NCI-H1105 treated with DMSO at 0.1 percent for 48 hours (cell line): ENCODE measurements at places on chromosomes 4 and X.

- DNase-seq, result no peak
Measured at GRCh38 chr4:65865489-65865888, 195.2 kb upstream of the EPHA5 start.

GRCh38 chr4:151166636-151167035 is 67.2 kb downstream of the RPS3A start:
- DNase-seq, result no peak

DNA sequence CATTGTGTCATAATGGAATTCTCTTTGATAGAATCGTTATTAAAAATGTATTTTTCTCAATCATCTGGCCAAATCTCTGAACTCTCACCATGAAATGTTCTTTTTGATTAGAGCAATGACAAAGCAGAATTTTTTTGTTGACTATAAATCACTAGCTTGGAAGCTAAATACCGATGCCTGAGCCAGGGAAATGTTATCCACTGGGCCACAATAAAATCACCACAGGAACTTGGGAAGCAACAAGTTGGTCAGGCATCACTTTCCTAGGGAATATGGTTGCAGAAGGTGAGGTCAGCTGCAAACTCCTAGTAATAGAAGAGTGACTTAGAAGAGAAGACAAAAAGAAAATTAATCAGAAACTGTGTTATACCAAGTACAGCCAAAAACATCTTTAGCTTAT is 60.6 kb upstream of the CFAP47 start:
- no peak for DNase-seq

- no peak for DNase-seq
Measured at GRCh38 chrX:124250835-124251437, 81.5 kb upstream of the TEX13D start.

DNA sequence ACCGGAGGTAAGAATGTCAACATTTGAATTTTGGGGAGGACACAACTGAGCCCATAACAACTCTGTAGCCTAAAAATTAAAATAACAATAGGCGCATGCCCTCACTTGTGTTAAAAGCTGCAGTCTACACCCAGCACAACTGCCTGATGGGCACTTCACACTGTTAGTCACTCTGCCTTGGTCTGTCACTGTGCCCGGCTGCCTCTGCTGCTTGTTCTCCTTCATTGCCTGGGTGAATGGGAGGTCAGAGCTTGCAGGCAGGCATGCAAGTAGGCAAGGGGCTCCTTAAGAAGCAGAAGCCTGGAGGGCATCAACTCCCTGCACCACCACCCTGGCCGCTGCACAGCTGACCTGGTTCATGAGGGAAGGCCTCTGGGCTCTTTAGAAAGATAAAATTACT is 374.8 kb downstream of the MID1IP1 start:
- no peak for DNase-seq

GRCh38 chr4:64713256-64713840 is 304.1 kb upstream of the TECRL start:
- DNase-seq, result no peak

- DNase-seq, result no peak
Measured at GRCh38 chrX:81301877-81302276, 100.0 kb downstream of the SH3BGRL start.
